ENCODE measurements at places on chromosomes 4 and X. TPM values are rescaled to one million over a fixed set of nuclear protein-coding genes. Genes with fewer than 3 reads are reported as not detected.

DNA sequence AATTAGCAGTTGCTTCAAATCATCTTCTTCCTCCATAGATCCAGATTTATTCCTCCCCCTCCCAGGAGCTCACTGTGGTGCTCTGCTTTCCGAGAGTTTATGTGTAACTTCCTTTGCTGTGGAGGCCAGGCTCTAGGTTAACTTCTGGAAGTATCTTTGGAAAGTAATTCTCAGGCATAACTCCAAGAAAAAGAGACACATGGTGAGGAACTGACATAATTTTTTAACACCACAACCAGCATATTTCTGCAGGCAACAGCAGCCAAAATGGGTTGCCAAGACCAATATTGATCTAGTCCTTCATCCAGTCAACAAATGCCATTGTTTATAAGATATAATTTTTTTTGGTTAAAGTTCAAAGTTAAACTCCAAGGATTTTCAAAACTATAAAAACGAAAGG is 114.5 kb upstream of the RBPJ start:
- DNase-seq, result no peak

FAM9C gene
- total RNA-seq, result not detected

DNA sequence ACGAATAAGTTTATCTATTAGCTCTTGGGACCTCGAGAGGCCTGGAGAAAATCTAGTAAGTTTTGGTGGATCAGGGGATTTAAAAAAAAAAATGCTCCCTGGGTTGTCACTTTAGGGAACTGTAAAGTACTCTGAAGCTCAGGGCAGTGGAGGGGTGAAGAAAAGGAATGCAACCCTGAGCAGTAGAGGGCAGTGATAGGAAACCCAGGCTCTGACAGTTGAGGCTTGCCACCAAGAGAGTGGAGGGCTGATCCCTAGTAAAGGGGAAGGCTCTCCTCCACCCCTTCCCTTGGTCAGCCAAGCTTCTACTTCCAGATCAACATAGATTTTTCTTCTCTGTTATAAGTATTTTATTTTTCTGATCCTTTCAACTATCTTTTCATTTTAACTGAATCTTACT is 73.1 kb downstream of the FBXO8 start:
- no peak for DNase-seq

CYSLTR1 gene
- 1.8 TPM for total RNA-seq

GPR143 gene
- not detected for total RNA-seq

- DNase-seq, result no peak
Observed at GRCh38 chr4:8765084-8765483, 106.6 kb downstream of the HMX1 start.

GRCh38 chr4:89113415-89113814 is 2.1 kb downstream of the TIGD2 start:
- no peak for DNase-seq

DNA sequence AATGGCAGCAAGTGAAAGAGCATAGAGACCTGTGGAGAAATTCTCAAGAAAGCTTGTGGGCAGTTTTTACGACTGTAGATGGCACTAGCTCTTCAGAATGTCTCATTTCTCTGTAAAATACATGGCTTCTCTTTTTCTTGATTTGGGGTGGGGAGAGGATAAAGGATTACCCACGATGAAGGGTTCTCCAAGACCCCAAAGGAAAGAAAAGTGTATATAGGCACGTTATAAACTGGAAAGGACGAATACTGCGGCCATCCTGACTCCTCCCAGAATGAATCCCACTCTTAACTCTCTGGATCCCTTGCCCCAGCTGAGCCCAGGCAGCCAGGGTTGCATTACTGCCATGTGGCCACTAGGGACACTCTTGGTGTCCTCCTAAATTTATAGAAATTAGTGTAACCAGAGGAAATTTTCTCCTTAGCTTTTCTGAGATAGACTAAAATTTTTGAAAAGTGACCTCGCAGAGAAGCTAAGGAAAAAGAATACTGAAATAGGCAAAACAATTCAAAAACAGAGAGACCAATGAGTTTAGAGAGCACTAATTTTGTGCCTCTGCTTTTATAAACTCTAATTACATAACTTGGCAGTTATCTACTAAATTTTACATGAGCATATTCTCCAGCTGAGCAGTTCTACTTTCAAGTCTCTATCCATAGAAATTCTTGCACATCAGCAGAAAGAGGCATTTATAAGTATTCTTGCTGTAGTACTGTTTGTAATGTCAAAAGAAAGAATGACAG is 37.8 kb upstream of the PCDH19 start:
- no peak for DNase-seq

GRCh38 chrX:22125481-22125880 is 93.4 kb downstream of the PHEX start:
- no peak for DNase-seq

SERTM2 gene
- total RNA-seq, result 0.08 TPM

DNA sequence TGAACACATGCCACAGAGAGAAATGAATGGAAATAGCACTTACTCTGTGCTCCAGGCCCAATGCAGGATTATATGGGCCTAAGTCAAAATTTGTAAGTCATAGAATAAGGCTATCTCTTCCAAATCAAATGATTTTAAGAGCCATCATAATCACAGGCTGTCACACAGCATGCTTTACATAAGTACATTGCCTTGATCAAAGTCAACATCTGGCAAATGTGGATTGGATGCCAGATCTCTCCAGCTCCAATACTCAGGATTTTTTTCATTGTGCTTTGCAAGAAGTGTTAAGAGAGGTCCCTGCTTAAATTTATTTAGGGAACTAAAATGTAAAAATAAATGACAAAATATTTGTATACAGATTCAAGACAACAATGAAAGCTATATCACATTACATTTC is 299.9 kb downstream of the PRDM5 start:
- no peak for DNase-seq

CYLC1 gene
- total RNA-seq, result not detected

- no peak for DNase-seq
Observed at GRCh38 chrX:24513416-24513815, 48.3 kb downstream of the PDK3 start.

CTAG1A gene
- total RNA-seq, result not detected

TEX13D gene
- total RNA-seq, result not detected

- no peak for DNase-seq
Observed at GRCh38 chrX:151977923-151978322, 3.4 kb upstream of the GABRE start.

PRSS12 gene
- total RNA-seq, result 0.05 TPM

DNA sequence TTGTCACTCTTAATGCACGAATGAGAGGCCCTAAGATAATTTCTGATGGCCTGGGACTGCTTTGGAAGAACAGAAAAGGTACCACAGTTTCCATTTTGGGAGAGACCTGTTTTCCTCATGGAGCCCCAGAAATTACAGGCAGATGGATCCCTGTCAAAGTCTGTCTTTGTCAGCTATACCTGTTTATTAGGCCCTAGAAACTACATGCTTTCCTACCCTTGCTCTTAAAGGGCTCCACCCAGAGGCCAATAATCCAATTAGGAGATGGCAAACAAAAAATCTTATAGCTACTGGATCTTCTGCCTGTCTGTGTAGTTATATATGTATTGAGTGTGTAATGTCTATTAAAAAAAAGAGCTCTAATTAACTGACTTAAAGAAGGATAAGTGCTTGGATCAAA is 141.3 kb downstream of the NR3C2 start:
- DNase-seq, result no peak

- DNase-seq, result no peak
Observed at GRCh38 chr4:183674153-183674552, 15.1 kb downstream of the TRAPPC11 start.

DNA sequence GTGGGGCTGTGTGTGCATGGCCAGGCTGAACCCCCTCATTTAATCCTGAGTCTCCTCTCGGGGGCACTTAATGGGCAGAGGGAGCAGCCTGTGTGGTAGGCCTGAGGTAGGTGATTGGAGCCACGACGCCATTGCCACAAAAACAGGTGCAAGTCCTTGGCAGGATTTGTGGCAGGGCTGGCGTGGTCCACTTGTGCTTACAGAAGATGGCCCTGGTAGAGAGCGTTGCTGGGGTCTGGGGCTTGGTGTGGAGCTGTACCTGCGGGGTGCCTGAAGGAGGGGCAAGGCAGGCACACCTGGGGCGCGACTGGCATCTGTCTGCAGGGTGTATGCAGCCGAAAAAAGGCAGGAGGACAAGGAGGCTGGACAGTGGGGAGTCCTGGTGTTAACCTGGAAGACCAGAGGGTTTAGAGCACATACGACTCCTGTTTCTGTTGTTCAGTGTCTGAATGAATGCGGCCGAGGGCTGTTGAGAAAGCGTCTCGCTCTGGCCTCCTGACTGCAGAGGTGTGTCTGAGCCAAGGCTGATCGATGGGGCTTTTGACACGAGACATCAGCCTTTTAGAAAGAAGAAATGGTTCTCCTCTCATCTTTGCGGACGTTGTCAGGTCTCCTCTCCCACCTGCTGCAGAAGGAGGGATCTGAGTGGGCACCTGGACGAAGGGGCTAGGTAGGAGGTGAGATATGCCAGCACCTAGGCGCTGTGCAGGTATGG is 52.0 kb downstream of the TBC1D14 start:
- DNase-seq, result no peak

MCF2 gene
- 0.65 TPM for total RNA-seq

DNA sequence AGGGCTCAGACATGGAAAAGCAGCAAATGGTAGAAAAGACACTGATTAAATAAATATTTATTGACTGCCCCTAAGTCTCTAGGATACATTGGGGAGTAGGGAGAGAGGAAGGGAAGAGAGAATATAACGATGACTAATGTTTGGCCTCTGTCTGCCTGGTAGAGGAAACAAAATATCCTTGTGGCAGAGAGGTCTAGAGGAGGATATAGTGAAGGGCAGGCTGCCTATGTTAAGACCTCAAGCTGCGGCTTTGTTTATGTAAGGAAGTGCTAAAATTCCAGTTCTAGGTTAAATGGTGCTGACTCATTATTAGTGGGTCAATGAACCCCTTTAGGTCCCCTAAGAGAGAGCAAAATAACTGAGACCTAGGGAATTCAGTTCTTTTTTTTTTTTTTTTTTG is 427.3 kb upstream of the FTHL17 start:
- no peak for DNase-seq

DNA sequence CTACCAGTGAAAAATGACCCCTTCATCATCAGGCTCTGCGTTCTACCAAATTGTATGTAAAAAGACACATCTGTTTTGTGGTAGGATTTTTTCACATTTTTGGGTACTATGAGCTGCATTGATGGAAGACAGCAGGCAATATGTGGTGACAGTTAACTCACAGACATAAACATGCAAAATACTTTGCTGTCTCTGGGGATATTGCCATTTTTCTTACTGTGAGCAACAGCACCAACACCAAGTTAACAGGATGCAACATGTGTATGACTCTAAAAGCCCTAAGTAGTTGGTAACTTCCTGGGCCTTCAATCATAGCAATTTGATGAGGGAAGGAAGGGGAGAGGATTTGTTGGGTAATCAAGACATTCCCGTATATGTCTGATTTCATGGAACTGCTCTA is 56.4 kb upstream of the DRP2 start:
- DNase-seq, result no peak

DNA sequence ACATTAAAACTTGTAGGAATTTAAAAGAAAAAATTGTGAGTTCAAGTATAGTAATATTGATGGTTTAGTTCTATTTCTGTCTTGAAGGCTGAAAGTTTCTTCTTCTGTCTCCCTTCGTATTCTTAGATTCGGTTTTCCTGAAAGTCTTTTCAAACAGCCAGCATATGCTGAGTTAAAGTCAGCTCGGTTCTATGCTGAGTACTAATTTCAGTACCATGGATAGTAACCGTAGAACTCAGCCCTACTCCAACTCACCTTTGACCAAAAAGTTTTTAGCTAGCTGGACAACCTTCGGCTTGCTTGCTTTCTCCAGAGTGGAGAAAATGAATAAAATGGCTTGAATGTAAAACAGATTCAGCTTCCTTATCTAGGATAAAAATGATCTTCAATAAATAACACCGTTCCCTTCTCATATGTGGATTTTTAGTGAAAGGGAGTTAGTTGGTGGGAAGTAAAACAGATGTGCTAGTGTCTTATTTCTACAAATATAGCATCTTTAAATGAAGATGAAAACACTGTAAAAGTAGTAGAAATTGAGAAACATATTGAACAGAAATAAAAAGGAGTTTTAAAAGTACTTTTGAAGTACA is 5.2 kb downstream of the POU4F2 start:
- no peak for DNase-seq

- no peak for DNase-seq
Observed at GRCh38 chrX:92260102-92260501, 480.9 kb downstream of the PCDH11X start.

DNA sequence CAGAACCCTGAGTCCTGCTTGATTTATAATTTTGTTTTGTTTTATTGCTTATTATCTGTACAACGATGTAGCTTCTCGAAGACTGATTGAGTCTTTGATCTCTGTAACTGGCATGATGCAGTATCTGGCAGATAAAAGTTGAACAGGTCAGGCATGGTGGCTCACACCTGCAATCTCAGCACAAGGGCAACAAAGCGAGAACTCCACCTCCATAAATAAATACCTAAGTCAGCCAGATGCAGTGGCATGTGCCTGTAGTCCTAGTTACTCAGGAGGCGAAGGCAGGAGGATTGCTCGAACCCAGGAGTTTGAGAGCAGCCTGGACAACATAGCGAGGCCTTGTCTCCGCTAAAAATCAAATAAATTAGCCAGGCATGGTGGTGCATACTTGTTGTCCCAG is 15.7 kb upstream of the WDR19 start:
- DNase-seq, result no peak

GRCh38 chr4:56550642-56551041 is 45.1 kb downstream of the ARL9 start:
- DNase-seq, result no peak

PABPC1L2B gene
- not detected for total RNA-seq

PRMT9 gene
- total RNA-seq, result 6.8 TPM

NRK gene
- total RNA-seq, result 4.9 TPM

DNA sequence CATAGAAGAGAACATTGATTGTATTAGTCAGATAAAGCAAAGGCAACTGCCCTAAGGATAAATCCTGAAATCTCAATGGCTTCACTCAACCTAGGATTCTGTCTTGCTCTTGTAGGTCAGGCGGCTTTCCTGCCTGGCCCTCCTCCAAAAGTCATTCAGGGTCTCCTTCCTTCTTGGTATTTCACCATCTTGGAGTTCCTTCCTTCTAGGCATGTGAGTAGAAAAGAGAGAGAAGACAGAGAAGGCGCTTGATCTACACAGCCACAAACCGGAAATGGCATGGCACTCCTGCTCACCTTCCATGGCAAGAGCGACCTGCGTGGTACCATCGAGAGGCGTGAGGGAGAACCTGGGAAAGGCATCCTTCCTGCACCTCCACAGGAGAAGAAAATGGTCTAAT is 45.3 kb upstream of the HELT start:
- DNase-seq, result no peak

- no peak for DNase-seq
Observed at GRCh38 chr4:109811707-109812106, 3.9 kb upstream of the GAR1 start.

GRCh38 chrX:154359362-154360154 is 14.9 kb downstream of the FLNA start:
- no peak for DNase-seq

GRCh38 chr4:30117433-30117832 is 602.7 kb upstream of the PCDH7 start:
- DNase-seq, result no peak

GRCh38 chr4:12902735-12903134 is 581.4 kb downstream of the RAB28 start:
- no peak for DNase-seq

All from cardiac septum (tissue), 1 donor.